Activated naive CD4-positive, alpha-beta T cell (primary cell): ENCODE measurements at places on chromosomes 11 and 22.

GRCh38 chr11:36373016-36374010 is 77.2 kb downstream of the PRR5L start:
- no peak for DNase-seq

DNA sequence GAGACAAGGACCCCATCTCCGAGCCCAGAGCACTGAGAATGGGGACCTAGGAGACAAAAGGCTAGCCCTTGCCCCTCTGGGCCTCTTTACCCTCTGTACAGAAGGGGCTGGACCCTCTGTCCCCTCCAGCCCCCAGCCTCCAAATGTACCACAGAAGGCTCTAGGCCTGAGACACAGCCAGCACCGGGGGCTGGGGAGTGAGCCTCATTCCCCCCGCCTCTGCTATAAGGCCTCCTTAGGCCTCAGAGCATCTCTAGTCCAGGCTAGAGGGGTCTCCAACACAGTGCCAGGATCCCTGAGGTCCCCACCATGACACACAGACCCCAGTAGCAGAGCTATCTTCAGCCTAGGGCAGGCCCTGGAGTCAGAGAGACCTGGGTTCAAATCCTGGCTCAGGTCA is 4.8 kb downstream of the SMTN start:
- DNase-seq = no peak

GRCh38 chr11:30245621-30246020 is 14.8 kb downstream of the FSHB start:
- no peak for DNase-seq

DNA sequence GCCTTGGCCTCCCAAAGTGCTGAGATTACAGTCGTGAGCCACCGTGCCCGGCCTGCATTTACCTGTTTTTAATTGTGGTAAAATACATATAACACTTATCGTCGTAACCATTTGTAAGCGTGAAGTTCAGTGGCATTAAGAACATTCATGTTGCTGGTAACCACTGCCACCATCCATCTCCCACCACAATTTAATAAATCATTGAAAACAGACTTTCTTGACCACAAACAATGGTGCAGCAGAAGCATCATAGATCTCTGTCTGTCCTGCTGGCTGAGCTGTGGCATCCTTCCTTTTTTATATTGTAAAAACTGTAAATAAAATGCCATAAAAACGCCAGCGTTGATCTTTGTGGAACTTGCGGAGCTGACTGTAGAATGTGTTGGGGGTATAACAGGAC is 24.3 kb downstream of the LRP5 start:
- DNase-seq = no peak

GRCh38 chr11:27754035-27755017 is 54.1 kb upstream of the BDNF start:
- DNase-seq = no peak

GRCh38 chr22:20918663-20919218 is 1.5 kb downstream of the CRKL start:
- no peak for DNase-seq
